Stimulated activated CD8-positive, alpha-beta memory T cell treated with anti-CD3 and anti-CD28 coated beads, Interleukin-7, amount 100 ng/mL, for 48 hours (primary cell): ENCODE measurements at places on chromosomes 2 and 18.

- DNase-seq: no peak
These were observed 505.5 kb downstream of the LRRTM4 start for GRCh38 chr2:77016443-77017354.

DNA sequence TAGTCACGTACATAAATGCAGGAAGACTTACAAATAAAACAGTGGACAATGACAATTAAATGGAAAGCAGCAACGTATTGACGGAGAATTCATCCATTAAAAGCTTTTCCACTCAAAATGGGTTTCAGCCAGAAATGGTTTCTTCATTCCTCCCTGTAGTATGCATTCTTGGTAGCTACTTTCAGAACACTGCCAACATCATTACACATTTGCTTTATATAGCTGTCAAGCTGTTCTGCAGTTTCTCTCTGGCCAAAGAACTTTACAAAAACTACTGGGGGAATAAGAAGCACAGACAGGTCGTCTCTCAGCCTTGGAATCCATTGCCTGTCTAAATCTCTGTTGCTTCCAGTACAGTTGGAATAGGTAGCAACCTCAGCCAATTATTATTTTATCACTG is 84.1 kb upstream of the NCKAP5 start:
- no peak for DNase-seq

DNA sequence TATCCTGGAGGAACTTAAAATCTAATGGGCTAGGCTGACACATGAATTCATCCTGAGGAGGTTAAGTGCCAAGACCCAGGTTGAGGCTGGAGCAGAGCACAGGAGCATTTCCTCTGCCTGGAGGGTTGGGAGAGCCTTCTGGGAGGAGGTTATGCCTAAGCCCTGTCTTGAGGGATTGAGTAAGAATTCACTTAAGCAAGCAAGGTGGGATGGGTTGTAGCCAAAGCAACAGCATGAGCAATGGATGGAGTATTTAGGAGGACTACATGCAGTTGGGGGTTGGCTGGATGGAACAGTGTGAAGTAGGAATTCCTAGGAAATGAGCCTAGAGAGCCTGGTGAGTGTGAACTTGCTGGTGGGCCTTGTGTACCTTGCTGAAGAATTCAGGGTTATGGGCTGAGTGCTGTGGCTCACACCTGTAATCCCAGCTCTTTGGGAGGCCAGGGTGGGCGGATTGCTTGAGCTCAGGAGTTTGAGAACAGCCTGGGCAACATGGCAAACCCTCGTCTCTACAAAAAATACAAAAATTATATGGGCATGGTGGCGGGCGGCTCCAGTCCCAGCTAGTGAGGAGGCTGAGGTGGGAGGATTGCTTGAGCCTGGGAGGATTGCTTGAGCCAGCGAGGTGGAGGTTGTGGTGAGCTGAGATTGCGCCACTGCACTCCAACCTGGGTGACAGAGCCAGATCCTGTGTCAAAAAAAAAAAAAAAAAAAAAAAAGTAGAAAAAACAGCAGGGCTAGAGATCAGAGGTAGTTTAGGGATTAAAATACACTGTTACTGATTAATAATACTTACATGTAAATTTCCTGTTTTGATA is 22.2 kb downstream of the TANC1 start:
- DNase-seq: no peak

- no peak for DNase-seq
These were observed 15.9 kb downstream of the ABCG8 start for GRCh38 chr2:43854671-43855070.

DNA sequence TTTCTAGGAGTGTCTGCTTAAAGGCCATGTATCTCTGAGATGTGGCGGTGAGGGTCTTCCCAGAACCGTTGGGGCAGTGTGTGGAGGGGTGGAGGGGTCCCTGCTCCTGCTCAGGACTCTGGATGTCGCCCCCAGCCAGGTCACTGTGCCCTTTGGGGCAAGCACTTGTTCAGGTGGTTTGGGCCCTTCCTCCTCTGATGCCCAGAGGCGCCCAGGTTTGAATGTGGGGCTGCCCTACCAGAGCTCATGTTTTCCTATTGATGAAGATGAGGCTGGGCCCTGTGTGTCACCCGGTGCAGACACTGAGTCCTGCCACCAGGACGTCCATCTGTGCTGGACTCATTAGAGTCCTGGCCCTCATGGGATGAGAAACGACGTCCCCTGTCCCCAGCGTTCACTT is 14.3 kb upstream of the PER2 start:
- DNase-seq: no peak

DNA sequence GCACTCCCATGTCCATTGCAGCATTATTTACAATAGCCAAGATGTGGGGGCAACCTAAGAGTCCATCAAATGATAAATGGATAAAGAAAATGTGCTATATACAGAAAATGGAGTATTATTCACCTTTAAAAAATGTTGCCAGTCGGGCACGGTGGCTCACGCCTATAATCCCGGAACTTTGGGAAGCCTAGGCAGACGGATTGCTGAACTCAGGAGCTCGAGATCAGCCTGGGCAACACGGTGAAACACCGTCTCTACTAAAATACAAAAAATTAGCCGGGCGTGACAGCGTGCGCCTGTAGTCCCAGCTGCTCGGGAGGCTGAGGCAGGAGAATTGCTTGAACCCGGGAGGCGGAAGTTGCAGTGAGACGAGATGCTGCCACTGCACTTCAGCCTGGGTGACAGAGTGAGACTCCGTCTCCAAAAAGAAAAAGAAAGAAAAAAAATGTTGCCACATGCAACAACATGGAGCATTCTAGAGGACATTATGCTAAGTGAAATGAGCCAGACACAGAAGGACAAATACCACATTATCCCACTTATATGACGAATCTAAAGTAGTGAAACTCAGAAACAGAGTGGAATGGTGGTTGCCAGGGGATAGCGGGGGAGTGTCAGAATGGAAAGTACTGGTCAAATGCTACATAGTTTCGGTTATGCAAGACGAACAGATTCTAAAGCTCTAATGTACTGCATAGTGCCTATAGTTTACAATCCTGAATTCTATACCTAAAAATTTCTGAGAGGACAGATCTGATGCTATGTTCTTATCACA is 1385.6 kb upstream of the TMEFF2 start:
- DNase-seq: no peak

GRCh38 chr2:67889056-67889455 is 173.7 kb downstream of the C1D start:
- no peak for DNase-seq

DNA sequence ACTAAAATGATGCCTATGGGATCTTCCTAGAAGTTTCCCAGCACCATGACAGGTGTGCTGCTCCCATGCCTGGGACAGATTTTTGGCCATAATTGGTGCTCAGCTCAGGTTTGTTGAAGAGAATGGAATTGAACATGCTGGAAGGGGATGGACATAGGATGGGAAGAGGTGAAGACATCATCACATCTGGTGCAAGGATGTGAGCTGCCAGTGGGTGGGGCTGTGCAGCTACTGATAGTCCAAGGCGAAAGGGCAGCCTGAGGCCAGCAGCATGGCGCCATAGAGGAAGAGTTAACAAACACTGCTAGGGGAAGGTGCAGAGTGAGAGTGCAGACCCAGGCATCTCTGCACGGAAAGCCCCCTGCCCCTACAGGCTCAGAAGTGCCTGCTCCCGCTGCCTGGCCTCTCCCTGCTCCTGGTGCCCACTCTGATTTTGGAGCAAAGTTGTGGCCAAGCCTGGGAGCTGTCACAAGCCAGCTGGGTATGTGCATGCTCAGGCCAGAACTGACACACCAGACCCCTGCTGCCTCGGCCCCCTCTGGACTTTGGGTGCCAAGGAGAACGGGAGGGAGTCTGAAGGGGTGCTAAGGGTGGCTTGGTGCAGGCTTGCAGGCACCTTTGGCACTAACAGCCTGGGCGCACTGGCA is 178.6 kb downstream of the ZBTB7C start:
- DNase-seq: no peak

- no peak for DNase-seq
These were observed 77.1 kb upstream of the SLC39A10 start for GRCh38 chr2:195579776-195580555.

GRCh38 chr18:13252686-13253410 is 34.3 kb downstream of the LDLRAD4 start:
- DNase-seq: no peak

GRCh38 chr18:51098082-51098481 is 68.1 kb downstream of the SMAD4 start:
- no peak for DNase-seq

- DNase-seq: no peak
These were observed 151.1 kb downstream of the GLI2 start for GRCh38 chr2:120886534-120887319.

DNA sequence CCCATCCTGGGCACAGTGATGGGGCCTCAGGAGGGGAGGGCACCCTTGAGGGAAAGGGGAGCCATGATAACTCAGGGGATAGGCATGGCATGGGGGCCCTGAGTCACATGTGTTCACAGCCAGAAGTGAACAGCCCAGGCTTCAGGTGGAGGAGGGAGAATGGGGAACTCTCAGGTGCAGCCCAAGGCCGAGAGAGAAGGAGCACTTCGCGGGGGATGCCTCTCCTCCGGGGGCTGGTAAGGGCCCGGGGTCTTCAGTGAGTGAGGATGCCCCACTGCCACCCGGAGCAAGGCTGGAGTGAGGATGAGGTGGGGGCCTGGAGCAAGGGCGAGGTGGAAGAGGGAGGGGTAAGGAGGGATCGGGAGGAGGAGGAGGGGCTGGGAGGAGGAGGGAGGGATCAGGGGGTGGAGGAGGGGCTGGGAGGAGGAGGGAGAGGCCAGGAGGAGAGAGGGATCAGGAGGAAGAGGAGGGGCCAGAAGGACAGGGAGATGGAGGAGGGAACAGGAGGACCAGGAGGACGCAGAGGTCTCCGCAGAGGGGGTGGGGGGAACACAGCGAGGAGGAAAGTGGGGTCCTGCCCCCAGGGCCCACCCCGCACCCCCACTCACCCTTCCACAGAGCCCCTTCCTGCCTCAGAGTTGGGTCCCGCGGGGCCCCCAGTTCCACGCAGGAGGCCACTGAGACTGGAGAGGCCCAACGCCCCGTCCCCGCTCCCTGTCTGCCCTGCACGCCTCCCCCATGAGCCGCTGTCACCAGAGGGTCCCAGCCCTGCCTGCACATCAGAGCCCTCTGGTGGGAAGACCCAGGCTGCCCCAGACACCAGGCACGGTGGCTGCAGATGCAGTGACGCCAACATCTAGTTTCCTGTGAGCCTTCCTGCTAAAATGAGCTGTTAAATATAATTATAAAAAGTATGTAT is 42.8 kb downstream of the RAMP1 start:
- no peak for DNase-seq

- no peak for DNase-seq
These were observed 1.3 kb downstream of the CCDC68 start for GRCh38 chr18:54957996-54958395.

DNA sequence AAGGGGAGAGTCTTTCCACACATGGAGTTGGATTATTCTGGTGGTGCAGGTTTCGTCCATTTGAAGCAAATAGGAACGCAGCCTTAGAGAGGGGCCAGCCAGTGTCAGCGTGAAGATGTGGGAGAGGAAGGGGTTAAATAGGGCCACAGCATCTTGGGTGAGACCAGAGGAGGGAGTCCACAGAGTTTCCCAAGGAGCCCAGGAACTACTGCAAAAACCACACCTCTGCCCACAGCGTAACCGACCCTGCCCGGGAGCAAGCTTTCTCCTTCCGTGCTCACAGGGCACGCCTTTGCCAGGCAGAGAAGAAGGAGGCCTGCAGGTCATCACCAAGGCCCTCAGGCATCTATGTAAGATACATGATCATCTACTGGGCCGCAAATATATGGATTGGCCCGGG is 314.5 kb downstream of the AGAP1 start:
- no peak for DNase-seq

GRCh38 chr18:58391231-58391825 is 237.6 kb downstream of the ALPK2 start:
- DNase-seq: no peak

- DNase-seq: no peak
These were observed 19.9 kb upstream of the CXXC1 start for GRCh38 chr18:50307400-50307737.

GRCh38 chr2:10538224-10538894 is 90.2 kb upstream of the ODC1 start:
- no peak for DNase-seq

DNA sequence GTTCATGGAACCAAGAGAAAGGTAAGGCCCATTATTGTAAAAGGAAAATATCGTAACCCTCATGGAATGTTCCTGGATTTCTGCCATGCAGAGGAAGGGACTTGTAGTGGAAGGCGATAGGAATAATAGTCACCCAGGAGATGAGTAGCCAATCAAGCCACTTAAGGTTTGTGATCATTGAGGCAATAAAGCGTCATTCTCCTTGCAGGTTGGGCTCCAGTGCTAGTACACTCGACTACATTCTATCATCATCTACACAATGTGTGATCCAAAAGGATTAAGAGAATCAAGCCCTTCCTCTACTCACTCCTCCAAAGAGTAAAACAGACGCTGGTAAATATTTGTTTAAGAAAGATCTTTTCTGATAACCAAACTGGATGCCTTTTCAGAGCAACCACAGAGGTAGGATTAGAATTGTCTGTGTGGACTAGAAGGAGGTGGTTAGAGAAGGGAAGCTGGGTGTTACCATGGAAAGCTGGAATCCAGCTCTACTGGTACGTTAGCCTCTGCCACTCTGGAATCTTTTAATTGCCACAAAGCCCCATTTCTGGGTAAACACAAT is 245.7 kb downstream of the IKZF2 start:
- DNase-seq: no peak

GRCh38 chr2:21469158-21469557 is 345.4 kb downstream of the TDRD15 start:
- DNase-seq: no peak

GRCh38 chr2:17538844-17539554 is 1.5 kb upstream of the VSNL1 start:
- DNase-seq: no peak

GRCh38 chr2:39603436-39603835 is 62.3 kb upstream of the TMEM178A start:
- no peak for DNase-seq

DNA sequence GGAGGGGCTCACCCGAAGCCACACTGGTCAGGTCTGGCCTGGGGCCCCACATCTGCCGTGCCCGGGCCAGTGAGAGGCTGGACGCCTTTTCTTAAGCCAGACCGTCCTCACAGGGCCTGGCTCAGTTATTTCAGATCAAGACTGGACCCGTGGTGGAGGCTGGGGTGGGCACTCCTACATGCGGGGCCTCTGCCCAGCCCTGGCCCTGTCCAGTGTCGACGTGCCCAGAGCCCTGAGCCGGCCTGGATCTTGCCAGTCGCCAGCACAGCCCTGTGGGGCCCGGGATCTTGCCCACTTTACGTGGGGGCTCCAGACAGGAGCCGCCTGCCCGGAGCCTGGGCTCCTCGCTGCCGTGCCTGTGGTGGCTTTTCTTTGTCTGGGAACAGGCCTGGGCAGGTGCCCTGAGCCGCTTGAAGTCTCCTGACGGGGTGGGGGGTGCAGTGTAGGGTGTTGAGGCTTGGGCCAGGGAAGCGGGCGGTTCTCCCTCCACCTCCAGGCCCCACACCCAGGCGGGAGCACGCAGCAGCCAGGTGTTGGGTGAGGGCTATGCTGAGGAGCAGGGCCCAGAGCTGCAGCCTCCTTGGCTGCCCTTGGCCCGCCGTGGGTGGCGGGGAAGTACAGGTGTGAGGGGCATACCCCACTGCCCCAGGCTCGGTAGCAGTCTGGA is 6.0 kb downstream of the GPC1 start:
- DNase-seq: no peak
